ENCODE measurements at places on chromosomes 2 and 18.

DNA sequence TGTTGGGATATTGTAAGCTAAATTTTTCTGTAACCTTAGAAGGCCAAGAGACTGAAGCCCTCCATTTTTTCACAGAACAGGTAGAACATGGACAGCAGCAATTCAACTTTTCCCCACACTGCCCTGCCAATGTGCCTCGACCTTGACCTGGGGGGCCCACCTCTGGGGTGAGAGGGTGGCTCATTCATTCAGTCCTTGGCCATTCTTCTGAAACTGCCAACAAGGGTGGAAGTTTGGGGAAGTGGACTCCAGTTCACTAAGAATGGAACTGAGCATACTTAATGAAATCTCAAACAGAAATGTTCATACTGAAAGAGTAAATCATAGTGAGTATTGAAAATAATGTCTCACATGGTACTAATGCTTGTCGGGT lies 1.1 kb downstream of the EEF1B2 start:
- DNase-seq, result no peak

DNA sequence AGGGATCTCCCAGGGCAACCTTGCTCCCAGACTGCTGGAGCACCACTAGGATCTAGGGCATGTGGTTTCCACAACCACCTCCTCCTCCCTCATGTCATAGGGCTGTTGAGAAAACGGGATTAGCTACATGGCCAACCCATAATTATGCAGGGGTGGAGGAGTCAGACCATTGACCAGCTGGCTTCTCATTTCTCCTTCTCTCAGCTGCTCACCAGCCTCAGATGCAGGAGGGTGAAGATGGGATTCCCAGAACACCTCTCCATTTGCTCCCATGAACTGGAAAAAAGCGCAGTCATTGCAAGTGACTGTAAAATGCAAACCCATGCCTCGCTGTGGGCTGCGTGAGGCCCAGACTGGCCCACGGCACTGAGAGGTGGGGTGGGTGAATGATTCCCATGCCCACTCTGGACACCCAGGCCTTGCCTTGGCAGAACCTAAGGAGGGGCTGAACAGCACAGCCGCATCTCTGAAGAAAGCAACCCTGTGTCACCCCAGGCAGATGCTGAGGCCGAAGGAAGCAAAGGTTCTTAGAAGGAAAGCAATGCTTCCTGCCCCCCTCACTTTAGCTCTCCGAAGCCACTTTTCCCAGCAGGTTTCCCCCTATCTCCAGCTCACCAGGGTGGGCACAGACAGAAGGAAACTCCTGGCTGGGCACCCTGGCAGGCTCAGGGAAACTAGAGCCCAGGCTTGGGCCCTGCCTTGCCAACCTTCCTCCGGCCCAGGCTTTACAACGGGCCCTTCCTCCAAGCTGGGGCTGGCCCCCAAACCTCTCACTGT lies 69.6 kb upstream of the RTN4 start:
- no peak for DNase-seq

GRCh38 chr18:55136864-55137263 lies 177.6 kb upstream of the CCDC68 start:
- DNase-seq, result no peak

DNA sequence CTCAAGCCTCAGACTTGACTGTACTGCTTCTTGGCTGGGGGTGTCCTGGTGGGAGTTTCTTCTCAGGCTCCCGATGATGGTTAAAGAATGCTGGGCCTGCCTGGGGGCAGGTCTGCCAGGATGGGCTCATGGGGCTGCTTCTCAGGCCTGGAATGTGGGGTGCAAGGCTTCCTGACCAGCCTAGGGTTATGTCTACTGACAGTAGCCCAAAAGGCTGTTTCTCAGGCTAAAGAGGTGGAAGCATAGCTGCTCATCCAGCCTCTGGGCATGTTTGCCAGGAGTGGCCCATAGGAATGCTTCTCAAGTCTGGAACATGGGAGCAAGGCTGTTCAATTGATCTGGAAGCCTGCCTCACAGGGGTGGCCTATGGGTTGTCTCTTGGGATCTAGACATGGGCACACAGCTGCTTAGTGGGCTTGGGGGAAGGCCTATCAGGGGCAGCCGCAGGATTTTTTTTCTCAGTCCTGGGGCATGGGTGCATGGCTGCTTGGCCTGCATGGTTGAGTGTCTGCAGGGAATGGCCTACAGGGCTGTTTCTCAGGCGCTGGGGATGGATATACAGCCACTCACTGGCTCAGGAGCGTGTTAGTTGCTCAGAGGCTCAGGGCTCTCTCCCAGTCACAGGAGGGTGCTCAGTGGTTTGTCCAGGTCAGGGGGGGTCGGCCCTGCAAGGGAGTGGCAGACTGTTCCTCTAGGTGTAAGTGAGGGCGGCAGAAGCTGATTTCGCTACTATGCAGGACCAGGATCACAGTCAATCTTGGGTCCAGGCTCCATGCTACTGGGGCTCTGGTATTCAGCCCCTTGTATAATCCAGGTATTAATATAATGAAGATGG lies 617.3 kb upstream of the REG3G start:
- DNase-seq, result no peak

DNA sequence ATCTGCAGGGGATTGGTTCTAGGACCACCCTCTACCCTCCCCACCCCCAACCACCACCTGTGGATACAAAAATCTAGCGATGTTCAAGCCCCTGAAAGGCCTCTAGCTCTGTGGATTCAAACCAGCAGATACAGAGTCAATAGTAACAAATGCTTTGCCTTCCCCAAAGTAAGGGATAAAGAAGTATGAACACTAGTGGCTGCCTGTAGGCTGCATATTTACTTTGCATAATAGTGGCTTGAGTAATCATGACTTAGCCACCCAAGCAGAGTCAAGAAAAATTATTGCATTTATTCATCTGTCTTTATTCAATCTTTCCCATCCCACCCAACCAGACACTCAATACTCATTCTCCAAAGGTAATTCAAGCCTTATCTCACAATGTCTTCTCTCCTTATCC lies 43.8 kb downstream of the SOCS6 start:
- DNase-seq, result no peak

- no peak for DNase-seq
Observed at GRCh38 chr2:100279586-100280534, 42.4 kb downstream of the LONRF2 start.

Measured in naive B cell (primary cell).